ENCODE measurements at places on chromosomes 1 and 21. TPM values are rescaled to one million over a fixed set of nuclear protein-coding genes. Genes with fewer than 3 reads are reported as not detected.
A peak's percentile ranks its signal among the peaks of the same experiment; 100 is the strongest.

DNA sequence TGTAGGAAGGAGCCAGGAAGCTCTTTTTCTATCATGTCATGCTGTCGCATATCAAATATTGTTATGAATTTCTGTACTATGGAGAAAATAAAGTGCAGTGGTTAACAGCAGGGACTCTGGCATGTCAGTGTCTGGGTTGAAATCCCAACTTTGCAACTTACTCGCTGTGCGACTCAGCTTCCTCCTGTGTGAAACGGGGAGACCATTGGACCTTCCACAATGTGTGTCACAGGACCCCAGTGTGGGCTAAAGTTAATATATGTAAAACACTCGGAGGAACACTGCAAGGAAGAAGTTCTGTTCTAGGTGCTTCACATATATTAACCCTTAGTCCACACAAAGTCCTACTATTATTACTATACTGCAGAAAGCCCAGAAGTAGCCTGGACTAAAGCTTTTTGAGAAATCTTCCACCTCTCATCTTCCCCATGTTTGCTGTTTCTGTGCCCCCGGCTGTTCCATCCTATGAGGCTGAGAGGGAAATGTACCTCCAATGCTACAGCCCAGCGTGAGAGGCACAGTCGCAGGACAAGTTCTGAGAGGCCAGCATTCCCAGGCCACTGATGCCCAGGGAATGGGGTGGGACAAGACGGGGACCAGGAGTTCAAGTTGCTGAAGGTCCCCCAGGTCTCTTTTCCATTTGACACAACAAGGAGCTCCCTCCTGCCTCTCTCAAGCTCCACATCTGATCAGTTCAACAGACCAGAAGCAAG lies 1.9 kb downstream of the CHIT1 start:
- peaks cover 29% of the 10 kb centered on the region for H3K27me3 ChIP-seq
- H3K4me1 ChIP-seq, result no peaks in the 10 kb centered on the region
- no peak overlapping the region for H3K27ac ChIP-seq

CHI3L2 gene
- not detected for total RNA-seq

- peaks cover 42% of the 10 kb centered on the region for H3K36me3 ChIP-seq
- H3K4me3 ChIP-seq, result no peak overlapping the region
- no peak for DNase-seq
- no peak overlapping the region for H3K27ac ChIP-seq
- no peaks in the 10 kb centered on the region for H3K27me3 ChIP-seq
- H3K4me1 ChIP-seq, result no peaks in the 10 kb centered on the region
Measured at GRCh38 chr1:193270996-193271395, 84.6 kb upstream of the B3GALT2 start.

- H3K27me3 ChIP-seq, result peaks cover 4% of the 10 kb centered on the region
- no peak for DNase-seq
- no peaks in the 10 kb centered on the region for H3K36me3 ChIP-seq
- peaks cover 80% of the 10 kb centered on the region for H3K4me1 ChIP-seq
- peak overlapping the region; percentile 70 for H3K27ac ChIP-seq
- H3K4me3 ChIP-seq, result peak overlapping the region; percentile 31
Measured at GRCh38 chr1:25569597-25570396, 26.4 kb downstream of the LDLRAP1 start.

- peaks cover 2% of the 10 kb centered on the region for H3K36me3 ChIP-seq
- no peak overlapping the region for H3K27ac ChIP-seq
- no peaks in the 10 kb centered on the region for H3K27me3 ChIP-seq
Measured at GRCh38 chr1:80050085-80050484, 1043.6 kb upstream of the ADGRL4 start.

ATP1A4 gene
- total RNA-seq, result 0.35 TPM

GRCh38 chr1:201123866-201124265 lies 3.1 kb downstream of the ASCL5 start:
- H3K27me3 ChIP-seq, result peaks cover 5% of the 10 kb centered on the region
- H3K27ac ChIP-seq, result no peak overlapping the region
- DNase-seq, result no peak
- no peaks in the 10 kb centered on the region for H3K4me1 ChIP-seq
- no peak overlapping the region for H3K4me3 ChIP-seq
- H3K36me3 ChIP-seq, result no peaks in the 10 kb centered on the region

GRCh38 chr1:192003295-192004077 lies 154.8 kb upstream of the RGS18 start:
- no peak overlapping the region for H3K27ac ChIP-seq
- no peak overlapping the region for H3K4me3 ChIP-seq
- peaks cover 3% of the 10 kb centered on the region for H3K27me3 ChIP-seq
- H3K4me1 ChIP-seq, result no peaks in the 10 kb centered on the region

DNA sequence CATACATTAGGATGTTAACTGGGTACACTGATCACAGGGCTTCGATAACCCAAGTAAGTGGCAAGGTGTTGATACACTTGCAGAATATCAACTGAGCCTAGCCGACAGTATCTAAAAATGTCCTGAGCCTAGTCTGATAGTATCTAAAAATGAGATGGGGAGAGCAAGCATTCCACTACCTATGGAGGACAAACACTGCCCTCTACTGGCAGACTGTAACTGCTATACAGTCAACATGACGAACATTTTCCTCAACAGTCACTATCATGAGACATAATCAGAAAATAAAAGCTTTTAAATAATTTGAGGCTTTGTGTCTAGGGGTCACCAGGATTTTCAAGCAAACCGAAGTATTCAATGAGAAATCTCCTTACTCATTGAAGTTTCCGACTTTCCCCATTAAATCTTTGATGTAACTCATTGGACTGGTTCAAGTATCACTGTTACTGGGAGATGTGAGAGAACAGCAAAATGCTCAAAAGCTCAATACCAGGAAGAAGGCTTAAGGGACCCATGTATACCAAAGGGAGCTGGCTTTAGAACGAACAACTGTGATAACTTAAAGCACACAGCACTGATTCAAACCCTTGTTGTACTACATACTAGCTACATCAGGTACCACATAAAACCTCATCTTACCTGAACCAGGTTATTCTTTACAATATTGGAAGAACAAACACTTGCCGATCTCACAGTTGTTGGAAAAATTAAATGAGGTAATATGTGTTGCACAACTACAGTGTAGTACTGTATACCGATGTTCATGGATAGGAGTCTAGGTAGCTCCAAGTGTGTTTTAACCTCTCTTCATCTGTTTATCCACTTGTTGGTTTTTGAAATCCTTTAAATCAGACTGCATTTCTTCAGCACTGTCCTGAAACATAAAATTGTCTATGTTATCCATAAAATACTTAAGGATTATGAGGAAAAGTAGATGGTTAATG lies 31.1 kb upstream of the SLC45A3 start:
- H3K36me3 ChIP-seq, result peaks cover 11% of the 10 kb centered on the region
- peak; percentile 71 for DNase-seq
- no peaks in the 10 kb centered on the region for H3K27me3 ChIP-seq
- peak overlapping the region; percentile 36 for H3K4me3 ChIP-seq
- peaks cover 18% of the 10 kb centered on the region for H3K4me1 ChIP-seq
- no peak overlapping the region for H3K27ac ChIP-seq

- H3K27ac ChIP-seq, result peak overlapping the region; percentile 15
- H3K36me3 ChIP-seq, result peaks cover 11% of the 10 kb centered on the region
- no peak overlapping the region for H3K4me3 ChIP-seq
- H3K4me1 ChIP-seq, result peaks cover 31% of the 10 kb centered on the region
Measured at GRCh38 chr1:10046356-10047085, 13.8 kb downstream of the UBE4B start.

GRCh38 chr1:13708380-13708982 lies 8.5 kb downstream of the PRDM2 start:
- DNase-seq, result no peak
- peaks cover 14% of the 10 kb centered on the region for H3K4me1 ChIP-seq
- H3K36me3 ChIP-seq, result peaks cover 4% of the 10 kb centered on the region
- H3K4me3 ChIP-seq, result no peak overlapping the region
- H3K27me3 ChIP-seq, result no peaks in the 10 kb centered on the region
- H3K27ac ChIP-seq, result no peak overlapping the region

GRCh38 chr1:99745061-99745460 lies 21.4 kb downstream of the FRRS1 start:
- DNase-seq, result no peak
- no peaks in the 10 kb centered on the region for H3K27me3 ChIP-seq
- H3K4me3 ChIP-seq, result no peak overlapping the region
- H3K36me3 ChIP-seq, result peaks cover 14% of the 10 kb centered on the region
- no peaks in the 10 kb centered on the region for H3K4me1 ChIP-seq
- H3K27ac ChIP-seq, result no peak overlapping the region

DNA sequence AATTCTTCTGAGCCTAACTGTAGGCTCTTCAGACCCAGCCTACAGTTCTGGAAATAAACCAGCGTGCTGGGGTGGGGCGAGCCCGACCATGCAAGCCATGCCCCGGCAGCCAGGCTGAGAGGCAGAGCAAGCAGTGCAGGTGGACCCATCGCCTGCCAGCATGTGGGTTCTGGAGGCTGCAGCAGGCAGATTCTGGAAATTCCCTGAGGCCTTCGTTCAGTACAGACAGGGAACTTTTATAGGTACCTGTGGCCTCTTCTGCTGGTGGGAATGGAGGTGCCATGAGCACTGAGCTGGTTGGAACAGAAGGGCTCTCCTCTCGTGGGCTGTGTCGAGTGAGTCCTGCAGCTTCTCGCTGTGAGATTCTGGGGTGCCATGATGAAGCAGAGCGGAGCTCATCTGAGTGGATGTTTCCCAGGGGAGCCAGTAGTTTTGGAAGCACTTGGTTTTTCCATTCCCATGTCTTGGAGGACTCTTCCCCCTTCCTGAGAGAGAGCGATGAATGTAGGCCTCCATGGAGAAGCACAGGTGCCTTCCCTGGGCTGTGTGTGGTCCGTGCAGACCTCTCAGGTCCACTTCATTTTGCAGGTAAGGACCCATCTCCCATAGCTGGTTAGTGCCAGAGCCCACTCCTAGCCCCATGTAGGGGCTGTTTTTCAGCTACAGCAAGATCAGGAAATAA lies 94.1 kb downstream of the PCBP3 start:
- DNase-seq, result no peak
- H3K27me3 ChIP-seq, result no peaks in the 10 kb centered on the region
- no peak overlapping the region for H3K27ac ChIP-seq
- no peak overlapping the region for H3K4me3 ChIP-seq

NOS1AP gene
- 7.0 TPM for total RNA-seq

- H3K4me1 ChIP-seq, result peaks cover 60% of the 10 kb centered on the region
- no peak for DNase-seq
- H3K36me3 ChIP-seq, result no peaks in the 10 kb centered on the region
- peaks cover 17% of the 10 kb centered on the region for H3K27me3 ChIP-seq
Measured at GRCh38 chr1:206467915-206468314, 2.4 kb upstream of the IKBKE start.

DNA sequence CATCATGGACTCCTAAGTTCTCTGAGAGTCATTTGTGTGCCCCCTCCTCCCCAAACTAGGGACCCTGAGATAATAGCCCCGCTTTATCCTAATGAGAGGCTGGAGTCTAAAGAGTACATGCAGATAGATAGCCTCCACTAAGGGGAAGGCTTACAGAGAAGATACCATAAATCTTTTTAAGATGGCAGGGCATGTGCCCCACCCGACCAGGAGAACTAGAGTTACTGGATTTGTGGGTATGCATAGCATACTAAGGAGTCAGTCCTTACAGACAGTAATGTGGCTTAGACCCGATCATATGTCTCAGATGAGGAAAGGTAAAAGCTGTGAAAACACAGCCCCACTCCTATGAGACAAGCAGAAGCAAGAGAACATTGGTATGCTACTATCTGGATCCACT lies 25.7 kb upstream of the PKN2 start:
- DNase-seq, result no peak
- H3K4me1 ChIP-seq, result peaks cover 9% of the 10 kb centered on the region
- peak overlapping the region; percentile 65 for H3K27ac ChIP-seq
- no peak overlapping the region for H3K4me3 ChIP-seq
- no peaks in the 10 kb centered on the region for H3K36me3 ChIP-seq
- H3K27me3 ChIP-seq, result no peaks in the 10 kb centered on the region
